Fibroblast of skin of scalp (primary cell): ENCODE measurements at places on chromosomes 1 and 21.
A peak's percentile ranks its signal among the peaks of the same experiment; 100 is the strongest.

- no peak for DNase-seq
Measured at GRCh38 chr1:100517515-100517914, 20.4 kb upstream of the GPR88 start.

- no peak for DNase-seq
Measured at GRCh38 chr1:27049607-27050006, 37.0 kb upstream of the TENT5B start.

DNA sequence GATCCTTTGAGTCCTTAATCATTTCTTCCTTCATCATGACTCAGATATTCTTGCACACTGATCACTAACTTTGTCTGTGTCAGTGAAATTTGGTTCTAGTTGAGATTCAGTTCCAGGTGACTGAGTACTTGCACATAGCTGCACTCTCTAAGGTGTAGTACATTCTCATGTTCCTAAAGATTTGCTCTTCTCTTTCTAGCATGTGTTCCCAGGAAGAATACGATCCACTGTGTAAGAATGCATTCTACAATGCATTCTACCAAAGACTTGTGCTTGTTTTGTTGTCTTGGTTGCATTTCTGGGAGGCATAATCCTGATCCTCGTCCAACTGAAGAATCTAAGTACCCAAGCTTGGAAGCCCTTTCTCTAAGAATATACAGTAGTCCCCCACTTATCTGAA lies 104.3 kb upstream of the CDC42BPA start:
- DNase-seq = no peak

- no peak for DNase-seq
Measured at GRCh38 chr1:154306151-154306550, 14.7 kb upstream of the AQP10 start.

DNA sequence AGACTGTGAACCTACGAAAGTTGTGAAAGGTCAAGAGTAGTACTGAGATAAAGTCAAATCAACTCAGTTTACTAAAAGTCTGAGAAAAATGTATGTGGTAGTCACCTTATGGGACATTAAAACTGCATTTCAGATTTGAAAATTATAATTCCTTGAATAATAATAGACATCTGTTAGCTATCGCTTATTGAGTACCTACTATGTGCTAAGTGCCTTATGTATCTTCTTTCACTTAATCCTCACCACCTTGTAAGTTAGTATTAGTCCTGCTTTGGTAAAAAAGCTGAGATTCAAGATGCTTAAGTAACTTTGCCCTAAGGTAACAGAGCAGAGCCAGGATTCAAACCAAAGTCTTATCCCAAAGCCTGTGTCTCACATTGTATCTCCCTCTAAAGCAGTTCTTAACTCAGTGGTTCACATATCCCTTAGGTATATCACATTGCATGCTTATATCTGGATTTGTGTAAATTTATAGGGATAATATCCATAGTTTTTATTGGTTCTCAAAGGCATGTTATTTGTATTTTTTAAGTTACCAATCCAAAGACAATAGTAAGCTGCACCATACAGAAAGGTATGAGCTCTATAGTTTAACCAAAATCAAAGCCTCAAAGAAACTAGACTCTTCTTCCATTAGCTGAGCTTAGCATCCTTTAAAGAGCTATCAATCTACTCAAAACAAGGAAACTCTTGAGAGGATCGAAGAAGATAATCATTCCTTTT lies 865 bp downstream of the PIGC start:
- DNase-seq = no peak

DNA sequence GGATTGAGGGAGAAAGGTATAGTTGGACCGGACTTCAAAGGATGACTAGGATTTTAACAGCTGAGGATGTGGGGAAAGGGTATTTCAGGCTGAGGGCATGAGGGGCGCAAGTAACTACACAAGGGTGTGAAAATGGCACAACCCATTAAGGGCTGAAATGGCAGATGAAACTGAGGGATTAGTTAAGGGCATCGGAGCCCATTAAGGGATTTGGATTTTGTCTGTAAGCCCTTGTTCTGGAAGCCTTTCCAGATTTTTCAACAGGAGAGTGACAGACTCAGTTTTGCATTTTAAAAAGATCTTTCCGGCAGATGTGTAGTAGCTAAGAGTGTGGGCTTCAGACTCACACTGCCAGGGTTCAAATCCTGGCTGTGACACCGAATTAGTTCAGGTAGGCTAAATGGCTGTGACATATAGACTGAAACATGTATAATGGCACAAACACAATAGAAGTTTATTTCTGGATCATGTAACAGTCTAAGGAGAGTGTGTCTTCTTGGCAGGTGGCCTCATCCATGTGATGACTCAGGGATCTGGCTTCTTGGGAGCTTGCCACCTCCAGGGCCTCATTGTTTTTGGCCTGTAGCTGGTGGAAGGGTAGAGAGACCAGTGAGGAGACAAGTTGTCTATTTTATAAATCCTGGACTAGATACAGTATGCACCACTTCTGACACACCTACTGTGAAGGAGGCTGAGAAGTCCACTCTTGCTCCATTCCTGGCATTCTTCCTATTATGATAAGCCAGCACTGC lies 49.6 kb downstream of the UBE2T start:
- peak; percentile 76 for DNase-seq

DNA sequence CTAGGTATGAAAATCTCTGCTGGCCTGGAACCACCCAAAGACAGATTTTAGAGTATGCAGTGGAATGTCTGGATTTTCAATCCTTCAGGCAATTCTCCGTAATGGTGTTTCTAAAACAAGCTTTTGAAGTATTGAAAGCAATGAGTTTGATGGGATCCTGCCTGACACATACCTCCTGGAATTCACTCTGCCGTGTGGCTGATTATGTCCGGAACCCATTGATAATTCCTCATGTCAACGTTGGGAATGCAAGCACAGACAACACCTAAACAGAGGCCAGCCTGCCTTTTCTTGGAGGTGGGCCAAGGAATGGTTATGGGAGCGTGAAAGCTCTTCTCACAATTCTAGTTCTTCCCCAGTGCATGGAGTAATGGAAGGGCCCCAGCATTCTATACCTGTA lies 168.9 kb upstream of the HMCN1 start:
- DNase-seq = peak; percentile 88

DNA sequence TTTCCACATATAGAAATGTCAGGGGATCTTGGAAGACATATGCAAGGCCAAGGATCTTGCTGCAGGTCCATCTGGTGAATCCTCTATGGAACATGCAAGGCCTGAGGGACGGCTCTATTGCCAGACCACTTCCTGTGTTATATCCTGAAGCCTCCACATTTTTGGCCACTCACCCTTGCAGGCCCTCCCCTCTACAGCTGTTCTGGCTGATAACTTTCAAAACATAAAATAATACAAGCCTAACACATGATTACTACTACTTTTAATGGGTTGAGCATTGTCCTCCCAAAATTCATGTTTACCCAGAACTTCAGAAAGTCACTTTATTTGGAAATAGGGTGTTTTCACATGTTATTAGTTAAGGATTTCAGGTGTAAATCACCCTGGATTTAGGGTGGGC lies 18.5 kb upstream of the LYPLAL1 start:
- no peak for DNase-seq

DNA sequence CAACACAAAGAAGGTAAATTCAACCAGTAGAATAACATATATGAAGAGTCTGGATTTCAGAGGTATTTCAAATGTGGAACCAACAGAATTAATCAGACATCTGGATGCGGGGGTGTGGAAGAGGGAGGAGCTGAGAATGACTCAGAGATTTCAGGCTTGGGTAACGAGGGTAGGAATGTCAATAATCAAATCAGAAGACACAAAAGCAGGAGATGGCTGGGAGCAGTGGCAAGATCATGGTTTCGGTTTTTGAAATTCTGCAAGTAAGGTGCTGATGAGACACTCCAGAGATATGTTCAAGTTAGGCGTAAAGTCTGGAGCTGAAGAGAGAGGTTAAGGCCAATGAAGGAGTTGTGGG lies 64.0 kb downstream of the PLPPR5 start:
- DNase-seq = peak; percentile 65
